B cell (primary cell): ENCODE measurements at places on chromosomes 6 and 20.
A peak's percentile ranks its signal among the peaks of the same experiment; 100 is the strongest.

DNA sequence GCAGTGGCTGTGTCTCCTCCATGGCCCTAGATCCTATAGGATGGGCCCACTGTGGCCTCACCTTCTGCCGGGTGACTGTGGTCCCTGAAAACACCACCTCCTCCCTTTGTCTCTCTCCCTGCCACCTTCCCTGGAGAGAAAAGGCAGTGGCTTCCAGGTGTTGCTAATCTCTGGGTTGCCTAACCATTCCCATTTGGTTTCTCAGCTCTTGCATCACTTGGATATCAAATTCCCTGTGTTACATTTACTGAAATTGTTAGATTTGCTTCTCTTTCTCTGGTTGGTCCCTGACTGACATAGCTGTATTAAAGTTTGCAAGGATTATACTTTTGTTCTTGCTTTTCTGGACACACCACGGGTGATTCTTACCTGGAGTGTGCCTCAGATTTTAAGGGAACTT is 9.3 kb upstream of the ZFP64 start:
- no peak for DNase-seq

- DNase-seq, result no peak
Observed at GRCh38 chr6:146770275-146770964, 171.6 kb downstream of the ADGB start.

DNA sequence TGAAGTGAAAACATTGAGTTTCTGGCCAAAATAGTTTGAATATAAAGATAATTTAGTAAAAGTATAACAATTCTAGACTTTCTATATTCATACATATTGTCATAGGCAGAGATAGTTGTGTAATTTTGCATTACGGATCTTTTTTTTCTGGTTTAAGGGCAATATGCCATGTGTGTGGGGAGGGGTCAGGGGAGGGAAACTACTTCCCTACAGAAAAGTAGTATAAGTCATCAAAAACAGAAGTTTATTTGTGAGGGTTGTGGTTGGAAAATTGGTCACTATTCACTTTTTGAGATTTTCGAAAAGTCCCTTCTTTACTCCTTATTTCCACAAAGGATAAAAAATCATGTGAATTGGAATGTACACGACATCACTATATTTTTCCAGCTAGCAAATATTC is 288.2 kb upstream of the PREP start:
- no peak for DNase-seq

DNA sequence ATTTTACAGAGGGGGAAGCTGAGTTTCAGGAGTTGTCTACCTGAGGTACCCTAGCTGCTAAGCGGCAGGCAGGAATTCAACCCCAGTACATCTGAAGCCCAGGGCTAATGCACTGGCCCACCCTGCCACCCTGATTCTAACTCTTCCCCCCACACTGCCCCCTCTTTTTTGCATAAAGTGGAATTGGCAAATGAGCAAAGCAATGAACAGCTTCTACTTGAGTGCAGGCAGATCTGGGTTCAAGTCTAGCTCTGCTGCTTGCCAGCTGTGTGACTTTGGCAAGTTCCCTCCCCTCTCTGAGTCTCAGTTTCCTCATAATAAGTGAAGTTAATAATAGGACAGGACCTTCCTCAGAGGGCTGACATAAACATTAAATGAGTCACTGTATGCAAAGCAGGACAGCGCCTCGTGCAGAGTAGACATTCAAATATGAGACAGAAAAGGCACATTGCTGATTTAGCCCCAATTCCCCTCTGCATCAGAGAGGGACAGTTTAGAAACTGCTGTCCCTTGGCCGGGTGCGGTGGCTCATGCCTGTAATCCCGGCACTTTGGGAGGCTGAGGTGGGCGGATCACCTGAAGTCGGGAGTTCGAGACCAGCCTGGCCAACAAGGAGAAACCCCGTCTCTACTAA is 4.7 kb downstream of the ADA start:
- peak; percentile 73 for DNase-seq

DNA sequence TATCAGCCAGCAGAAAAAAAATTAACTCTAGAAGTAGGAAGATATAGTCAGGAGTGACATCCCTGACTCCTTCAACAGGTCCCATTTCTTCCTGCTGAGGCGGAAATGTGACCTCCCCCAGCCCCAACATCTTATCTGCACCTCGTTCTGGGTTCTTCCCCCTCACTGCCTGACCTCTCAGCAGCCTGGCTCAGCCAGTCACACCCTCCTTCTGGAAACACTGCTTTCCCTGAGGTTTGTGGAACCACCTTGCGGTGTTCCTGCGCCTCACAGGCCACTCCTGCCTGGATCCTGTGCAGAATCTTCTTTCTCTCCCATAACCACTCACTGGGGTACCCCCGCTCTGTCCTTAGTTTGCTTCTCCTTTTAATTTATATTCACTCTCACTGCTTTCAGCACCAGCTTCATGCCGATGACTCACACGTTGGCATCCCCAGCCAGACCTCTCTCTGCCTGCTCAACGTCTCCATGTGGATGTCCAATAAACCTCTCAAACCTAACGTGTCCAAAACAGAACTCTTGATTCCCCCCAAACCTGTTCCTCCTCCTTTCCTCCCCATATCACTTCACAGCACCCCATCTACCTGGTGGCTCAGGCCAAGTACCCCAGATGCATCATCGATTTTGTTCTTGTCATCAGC is 222.8 kb upstream of the PLN start:
- DNase-seq, result no peak

DNA sequence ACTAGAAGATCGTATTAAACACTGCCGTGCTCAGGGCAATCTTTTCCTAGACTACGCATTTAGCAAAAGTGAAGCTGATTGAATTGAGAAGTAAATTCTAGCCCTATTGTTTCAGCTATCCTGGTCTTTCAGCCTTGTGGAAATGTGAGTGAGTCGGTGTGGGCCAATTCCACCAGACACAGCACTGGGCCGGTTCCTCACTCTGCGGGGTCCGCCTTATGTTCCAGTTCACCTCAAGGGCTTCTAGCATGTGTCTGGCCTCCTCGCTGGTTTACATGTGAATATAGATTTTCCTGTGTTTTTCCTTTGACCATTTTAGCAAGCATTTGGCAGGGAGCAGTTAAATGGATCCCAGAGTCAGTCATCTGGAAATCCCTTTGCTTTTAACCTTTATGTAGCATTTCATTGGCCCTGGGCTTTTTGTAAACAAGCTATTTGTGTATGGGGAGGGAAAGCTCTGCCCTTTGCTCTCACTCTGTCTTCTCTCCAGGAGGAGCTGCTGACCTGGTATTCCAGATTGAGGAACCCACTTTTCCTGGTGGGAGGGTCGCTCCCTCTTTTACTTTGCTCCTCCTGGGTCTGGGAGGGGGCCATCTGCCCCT is 12.4 kb upstream of the GTSF1L start:
- no peak for DNase-seq

GRCh38 chr6:45424451-45424861 is 46.7 kb upstream of the SUPT3H start:
- peak; percentile 56 for DNase-seq

- no peak for DNase-seq
Observed at GRCh38 chr6:67640484-67640883, 994.6 kb upstream of the ADGRB3 start.

- no peak for DNase-seq
Observed at GRCh38 chr6:149368065-149368464, 32.0 kb upstream of the SUMO4 start.

DNA sequence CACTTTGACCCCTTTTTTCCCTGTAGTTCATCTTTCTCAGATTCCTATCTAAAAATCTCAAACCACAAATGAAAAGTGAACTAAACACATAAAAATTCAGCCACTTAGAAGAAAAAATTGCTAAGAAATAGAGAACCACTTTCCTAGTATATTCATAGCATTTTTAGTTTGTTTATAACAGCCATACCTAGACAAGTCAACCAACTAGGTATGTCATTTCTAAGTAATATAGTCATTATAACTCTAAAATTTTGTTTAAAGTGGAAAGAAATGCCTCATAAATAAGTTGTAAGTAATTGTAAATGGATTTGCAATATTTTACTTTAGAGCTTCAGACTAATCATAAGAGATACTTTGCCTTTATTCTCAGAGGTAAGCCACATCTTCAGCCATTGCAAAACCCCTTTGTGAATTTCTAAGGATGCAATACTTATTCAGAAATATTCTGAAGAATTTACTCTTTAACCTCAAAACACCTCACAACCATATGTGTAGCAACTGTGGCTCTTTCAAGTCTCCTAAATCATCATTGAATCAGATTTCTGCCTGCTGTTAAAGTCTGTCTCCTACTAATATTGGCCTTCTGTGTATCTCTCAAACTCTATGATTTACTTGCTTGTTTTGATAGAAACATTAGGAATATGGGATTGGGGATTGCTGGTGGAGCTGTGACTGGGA is 6.9 kb upstream of the SUMO4 start:
- DNase-seq, result no peak

- no peak for DNase-seq
Observed at GRCh38 chr20:63074182-63074581, 67.4 kb upstream of the BHLHE23 start.

- no peak for DNase-seq
Observed at GRCh38 chr6:139308936-139309603, 17.3 kb upstream of the TXLNB start.

DNA sequence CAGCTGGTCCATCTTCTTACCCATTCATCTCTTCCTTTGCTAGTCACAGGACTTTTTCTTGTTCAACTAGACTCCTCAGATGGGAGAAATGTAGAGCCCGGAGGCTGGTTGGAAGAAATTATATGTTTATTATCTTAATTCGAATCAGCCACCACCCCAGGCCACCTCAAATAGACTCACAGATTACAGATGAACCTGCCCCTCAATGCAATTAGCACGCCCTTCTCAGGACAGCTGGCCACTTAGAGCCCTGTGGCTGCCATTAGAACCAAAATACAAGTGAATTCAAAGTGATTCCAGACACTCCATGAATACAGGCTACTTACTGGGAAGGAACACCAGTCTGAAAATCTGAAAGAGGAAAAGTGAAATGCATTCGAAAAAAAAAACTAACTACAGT is 176.4 kb downstream of the MAFB start:
- no peak for DNase-seq

DNA sequence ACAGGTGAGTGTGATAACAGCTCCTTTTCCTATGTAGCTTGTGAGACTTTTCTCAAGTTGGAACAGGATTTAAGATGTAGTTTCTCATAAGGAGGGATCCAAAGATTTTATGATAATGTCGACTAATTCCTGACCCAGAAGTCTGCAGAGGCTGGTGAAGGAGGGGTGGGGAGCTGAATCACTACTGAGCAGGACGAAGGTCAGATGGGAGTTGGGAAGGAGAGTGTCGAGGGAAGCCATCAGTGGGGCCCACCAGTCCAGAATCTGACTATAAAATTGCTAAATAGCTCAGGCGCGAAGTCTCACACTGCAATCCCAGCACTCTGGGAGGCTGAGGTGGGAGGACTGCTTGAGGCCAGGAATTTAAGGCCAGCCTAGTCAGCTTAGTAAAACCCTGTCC is 32.3 kb upstream of the CDYL start:
- DNase-seq, result no peak

DNA sequence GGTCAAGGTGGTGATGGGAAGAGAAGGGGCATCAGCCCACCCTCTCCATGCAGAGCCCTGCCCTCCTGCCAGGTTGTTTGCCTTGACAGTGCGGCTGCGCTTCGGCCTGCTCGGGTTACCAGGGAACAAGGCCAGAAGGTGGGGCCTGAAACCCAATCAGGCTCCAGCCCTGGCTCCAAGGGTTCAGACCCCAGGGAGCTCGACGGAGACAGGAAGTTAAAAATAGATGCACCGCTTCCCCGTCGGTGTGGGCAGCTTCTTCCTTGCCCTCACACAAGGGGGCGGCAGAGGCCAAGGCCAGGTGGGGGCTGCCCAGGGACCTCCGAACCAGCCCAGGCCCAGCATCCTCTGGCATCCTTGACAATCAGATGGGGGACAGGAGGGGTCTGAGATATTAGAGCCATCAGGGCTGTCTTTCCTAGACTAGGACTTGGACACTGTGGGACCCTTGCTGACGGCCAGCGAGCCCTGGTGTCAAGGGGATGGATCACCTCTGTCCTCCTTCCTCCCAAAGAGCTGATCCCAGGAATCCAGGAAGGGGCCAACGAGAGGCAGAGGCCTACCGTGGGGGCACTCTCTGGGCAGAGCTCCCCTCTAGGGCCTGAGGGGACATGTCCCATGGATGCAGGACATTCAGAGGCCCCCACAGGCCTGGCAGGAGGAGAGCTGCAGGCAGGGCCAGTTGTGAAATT is 65.2 kb downstream of the RIPOR3 start:
- DNase-seq, result no peak

DNA sequence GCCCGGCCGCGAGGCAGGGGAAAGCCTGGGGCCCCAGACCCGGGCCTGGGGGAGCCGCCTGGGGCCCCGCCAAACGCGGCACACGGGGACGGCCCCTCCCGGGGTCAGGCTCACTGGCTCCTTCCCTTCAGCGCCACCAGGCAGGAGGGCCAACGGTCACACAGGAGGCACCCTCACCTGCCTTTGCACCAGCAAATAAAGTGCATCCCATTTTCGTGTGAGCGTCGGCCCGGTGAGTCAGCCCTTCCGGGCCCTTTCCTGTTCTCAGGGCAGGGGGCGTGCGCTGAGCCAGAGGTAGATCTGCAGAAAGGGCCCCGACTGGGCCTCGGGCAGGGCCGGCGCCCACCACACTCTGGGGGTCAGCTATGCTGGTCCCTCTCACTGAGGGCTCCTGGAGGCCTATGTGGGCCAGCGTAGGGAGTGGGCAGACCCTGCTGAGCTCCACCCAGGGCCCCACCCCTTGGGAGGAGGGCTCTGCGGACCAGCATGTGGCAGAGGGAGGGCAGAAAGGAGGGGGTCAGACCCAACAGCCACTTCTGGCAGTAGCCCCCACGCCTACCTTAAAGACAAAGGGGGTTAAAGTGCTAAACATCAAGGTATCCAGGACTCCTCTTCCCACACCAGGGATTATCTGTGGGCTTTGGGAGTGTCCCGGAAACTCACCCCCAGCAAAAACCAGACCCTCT is 931 bp upstream of the UCKL1 start:
- DNase-seq, result peak; percentile 69

- peak; percentile 75 for DNase-seq
Observed at GRCh38 chr6:35343092-35343834, 905 bp downstream of the PPARD start.

DNA sequence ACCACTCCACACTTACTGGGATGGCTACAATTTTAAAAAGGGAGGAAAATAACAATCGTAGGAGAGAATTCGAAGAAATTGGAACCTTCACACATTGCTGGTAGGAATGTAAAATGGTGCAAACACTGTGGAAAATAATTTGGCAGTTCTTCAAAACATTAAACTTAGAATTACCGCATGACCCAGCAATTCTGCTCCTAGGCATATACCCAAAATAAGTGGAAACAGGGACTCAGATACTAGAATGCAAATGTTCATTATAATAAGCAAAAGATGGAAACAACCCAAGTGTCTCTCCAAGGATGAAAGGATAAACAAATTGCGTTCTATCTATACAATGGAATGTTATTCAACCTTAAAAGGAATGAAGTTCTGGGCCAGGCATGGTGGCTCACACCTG is 245.5 kb upstream of the TAB2 start:
- DNase-seq, result no peak

DNA sequence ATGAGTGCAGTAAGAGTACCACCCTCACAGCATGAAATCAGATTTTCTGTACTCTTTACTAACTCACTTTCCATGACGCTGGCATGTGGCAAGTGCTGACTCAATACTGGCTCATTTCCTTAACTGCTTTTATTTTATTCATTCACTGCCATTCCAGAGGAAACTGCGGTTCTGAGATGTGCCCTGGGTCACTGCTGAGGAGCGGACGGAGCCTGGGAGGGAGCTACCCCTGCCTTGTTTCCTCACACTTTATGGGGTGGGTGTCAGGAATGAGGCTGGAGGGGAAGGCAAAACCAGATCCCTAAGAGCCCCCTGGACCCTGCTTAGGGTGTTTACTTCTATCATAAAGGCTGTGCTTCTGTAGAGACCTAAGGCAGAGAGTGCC is 14.4 kb downstream of the NT5E start:
- no peak for DNase-seq

GRCh38 chr20:43464219-43464790 is 6.6 kb downstream of the SRSF6 start:
- no peak for DNase-seq
